Fibroblast of skin of right quadriceps (primary cell): ENCODE measurements at places on chromosomes 1 and 21.

- no peak for DNase-seq
These were observed 899 bp downstream of the OPRD1 start for GRCh38 chr1:28812669-28813468.

DNA sequence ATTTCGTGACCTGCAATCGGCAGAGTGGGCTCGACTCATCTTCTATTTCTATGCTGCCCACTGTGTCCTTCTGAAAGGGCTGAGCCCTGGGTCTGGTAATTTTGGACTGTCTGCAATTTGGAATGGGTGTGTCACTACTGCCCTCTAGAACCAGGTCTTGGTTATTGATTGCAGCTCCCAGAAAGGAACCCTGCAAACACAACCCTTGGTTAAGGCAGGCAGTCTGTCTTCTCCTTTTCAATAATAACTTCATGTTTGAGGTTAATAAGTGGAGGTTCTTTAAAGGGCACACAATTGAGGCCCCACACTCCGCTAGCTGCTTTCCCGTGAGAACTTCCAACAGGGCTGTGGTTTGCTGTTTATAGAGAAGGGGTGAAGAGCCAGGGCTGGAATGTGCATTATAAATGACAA lies 79.9 kb upstream of the LYST start:
- peak; percentile 65 for DNase-seq

DNA sequence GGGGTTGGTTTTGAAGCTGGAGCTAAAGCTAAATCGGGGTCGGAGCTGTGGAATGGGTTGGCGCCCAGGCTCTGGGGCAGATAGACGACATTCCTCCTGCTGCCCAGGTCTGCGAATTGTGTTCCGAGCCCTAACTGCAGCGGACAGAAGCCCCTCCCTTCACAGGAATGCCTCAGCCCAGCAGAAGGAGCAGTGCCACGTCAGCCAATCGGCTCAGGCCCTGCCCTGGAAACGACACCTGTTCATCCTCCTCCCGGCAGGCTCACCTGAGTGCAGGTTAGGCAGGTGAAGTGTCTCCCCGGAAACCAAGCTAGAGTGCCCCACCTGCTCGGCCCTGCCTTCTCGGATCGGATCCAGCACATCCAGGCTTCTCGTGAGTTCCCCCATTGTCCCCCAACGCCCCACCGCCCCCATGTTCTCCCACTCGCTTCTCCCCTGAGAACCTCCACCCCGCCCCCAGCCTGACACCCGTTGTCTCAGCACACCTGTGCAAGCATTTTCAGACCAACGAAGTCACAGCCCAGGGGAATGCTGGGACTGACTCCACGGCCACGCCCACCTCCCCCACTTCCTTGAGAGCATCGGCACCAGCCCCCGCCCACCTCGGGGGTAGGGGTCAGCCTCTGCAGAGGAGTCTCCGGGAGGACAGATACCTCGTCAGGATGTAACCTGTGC lies 775 bp downstream of the TMEM125 start:
- no peak for DNase-seq

GRCh38 chr21:38303300-38303699 lies 46.5 kb downstream of the KCNJ15 start:
- DNase-seq = peak; percentile 95

GRCh38 chr1:11528611-11529261 lies 49.8 kb downstream of the DISP3 start:
- no peak for DNase-seq

- no peak for DNase-seq
These were observed 207.5 kb upstream of the SAMSN1 start for GRCh38 chr21:14753466-14754258.

DNA sequence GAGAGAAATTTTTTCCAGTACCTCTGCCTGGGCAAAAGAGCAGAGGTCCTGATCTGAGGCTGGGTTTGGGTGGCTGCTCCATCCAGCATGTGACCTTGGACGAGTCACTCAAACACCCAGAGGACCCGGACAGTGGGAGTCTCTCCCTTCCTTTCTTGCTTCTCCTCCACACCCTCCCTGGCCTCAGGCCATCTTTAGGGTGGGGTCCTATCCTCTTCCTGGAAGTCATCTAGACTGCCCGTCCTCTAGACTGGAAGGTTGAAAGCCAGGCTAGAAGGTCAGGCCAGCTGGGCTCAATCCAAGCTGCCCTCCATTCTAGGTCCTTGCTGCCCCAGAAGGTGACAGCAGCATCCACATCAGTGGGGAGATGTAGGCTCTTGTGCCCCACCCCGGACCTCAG lies 599.5 kb downstream of the MATN1 start:
- no peak for DNase-seq

DNA sequence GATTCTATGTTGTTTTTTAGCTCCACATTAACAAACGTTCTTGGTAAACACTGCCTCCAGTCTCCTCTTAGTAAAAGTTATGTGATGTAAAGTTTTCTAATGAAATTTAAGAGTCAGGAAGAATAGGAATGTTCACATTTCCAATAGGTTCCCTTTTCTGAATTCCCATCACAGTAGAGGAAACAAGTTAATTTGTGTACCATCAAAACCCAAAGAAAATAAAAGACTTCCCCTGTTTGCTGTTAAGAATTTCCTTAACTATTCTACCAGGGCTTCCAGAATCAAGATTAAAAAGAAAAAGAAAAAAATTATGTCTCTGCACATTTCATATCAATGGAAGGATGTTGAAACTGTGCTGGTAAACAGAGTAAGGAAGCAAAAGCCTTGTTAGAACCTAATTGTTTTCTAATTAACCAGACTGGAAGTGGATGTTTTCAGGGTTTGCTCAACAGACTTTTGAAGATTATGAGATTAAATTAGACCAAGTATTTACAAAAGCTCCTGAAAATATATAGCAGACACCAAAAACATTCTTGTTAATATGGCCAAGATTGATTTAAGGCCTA lies 43.4 kb upstream of the PALMD start:
- DNase-seq = no peak

- DNase-seq = no peak
These were observed 40.8 kb downstream of the WNT2B start for GRCh38 chr1:112549590-112549989.

- DNase-seq = no peak
These were observed 70.2 kb upstream of the OLIG2 start for GRCh38 chr21:32955311-32956060.

- DNase-seq = peak; percentile 61
These were observed at the start of gene SELENBP1 for GRCh38 chr1:151372058-151372934. SELENBP1 (minus strand) TSS chr1:151372705; CDS start chr1:151372641, 64 bp downstream.

- no peak for DNase-seq
These were observed 13.9 kb downstream of the AKR7A3 start for GRCh38 chr1:19274636-19275035.

DNA sequence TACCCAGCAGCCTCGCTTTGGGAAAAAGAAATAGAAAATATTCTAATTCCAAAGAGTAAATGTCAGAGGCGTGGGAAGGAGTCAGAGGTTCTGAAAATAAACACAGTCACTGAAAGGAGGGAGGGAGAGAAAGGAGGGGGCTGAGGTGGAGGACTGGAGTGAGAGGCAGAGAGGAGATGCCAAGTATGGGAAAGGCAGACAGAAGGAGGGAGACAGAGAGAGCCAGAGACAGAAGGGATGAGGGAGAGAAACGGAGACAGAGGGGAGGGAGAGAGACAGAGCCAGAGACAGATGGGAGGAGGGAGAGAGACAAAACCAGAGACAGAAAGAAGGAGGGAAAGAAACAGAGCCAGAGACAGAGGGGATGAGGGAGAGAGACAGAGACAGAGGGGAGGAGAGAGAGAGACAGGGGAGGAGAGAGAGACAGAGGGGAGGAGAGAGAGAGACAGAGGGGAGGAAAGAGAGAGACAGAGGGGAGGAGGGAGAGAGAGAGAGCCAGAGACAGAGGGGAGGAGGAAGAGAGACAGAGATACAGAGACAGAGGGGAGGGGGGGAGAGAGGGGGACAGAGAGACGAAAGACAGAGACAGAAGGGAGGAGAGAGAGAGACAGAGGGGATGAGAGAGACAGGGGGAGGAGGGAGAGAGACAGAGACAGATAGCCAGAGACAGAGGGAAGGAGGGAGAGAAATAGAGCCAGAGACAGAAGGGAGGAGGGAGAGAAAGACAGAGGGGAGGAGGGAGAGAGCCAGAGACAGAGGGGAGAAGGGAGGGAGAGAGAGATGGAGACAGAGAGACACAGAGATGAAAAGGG lies 525.5 kb downstream of the MATN1 start:
- no peak for DNase-seq

DNA sequence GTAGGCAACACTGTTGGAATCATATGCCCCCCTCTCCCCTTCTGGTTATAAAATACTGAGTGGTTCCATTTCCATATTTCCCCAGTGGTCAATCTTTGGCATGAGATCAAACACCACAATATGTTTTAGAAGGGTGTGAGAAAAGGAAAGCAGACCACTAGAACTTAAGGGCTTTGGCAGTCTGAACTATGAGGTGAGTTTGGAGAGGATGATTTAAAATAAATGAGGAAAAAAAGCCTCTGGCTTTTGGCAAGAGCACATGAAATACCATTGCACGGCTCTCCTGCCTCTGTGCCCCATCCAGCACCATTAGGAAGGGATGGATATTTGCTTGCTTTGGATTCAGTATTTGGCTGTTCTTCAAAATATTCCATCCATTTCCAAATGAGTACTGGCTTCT lies 339.5 kb upstream of the C1orf87 start:
- DNase-seq = no peak

DNA sequence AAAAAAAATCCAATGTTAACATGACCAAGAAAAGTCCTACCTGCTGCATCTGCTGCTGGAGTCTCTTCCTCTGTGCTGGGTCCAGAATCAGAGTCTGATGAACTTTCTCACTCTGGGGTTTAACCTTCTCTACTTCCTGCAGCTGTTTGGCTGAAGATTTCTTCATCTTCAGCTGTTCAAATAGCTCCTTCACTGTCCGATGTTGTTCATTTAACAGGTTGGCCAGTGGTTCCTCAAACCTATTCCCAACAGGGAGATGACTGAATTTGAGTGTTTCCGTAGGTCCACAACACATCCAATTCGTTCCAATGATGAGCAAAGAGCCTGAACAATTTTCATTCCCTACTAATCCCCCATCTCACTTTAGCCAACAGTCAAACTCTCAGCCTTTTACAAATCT lies 79.4 kb downstream of the GON4L start:
- no peak for DNase-seq

GRCh38 chr21:33157303-33157702 lies 72.4 kb upstream of the IFNAR2 start:
- DNase-seq = no peak

GRCh38 chr1:2799811-2800663 lies 1.5 kb downstream of the TTC34 start:
- no peak for DNase-seq

GRCh38 chr1:117067533-117068370 lies 7.6 kb downstream of the TTF2 start:
- DNase-seq = peak; percentile 50

GRCh38 chr1:223674119-223674890 lies 8.8 kb upstream of the CAPN8 start:
- DNase-seq = no peak

- DNase-seq = no peak
These were observed 452.9 kb upstream of the PRMT6 start for GRCh38 chr1:106603616-106604015.

DNA sequence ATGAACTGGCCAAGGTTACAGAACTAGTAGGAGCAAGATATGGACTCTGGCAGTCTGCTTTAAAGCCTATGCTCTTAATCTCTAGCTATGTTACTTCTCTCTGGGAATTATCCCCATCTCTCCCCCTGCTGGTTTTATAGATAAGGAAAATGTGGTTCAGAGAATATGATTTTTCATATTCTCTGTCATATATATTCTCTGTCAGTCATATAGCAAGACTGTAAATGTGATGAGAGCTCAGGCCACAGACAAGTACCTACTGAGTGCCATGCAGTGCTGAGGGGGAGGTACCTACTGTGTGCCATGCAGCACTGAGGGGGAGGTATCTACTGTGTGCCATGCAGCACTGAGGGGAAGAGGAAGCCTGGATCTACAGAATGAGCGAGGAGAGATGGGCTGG lies 220.3 kb upstream of the FGGY start:
- DNase-seq = no peak

- no peak for DNase-seq
These were observed 10.5 kb downstream of the C1orf167 start for GRCh38 chr1:11772458-11772857.

DNA sequence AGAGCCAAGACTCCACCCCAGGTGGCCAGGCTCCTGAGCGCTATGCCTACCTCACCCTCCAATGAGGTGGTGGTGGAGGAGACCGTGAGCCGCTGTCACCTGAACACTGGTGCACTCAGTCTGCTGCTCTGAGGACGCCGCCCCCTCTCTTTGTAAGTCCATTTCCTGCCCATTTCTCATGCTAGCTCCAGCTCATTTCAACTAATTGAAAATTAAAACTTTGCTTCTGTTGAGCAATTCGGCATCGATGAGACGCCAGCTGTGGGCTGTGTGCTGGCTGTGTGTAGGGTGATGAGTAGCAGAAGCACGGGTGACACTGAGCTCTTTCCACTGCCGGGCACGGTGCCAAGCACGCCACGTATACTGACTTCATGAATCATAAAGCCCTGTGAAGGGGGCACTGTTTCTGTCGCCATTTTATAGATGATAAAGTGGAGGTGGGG lies 11.2 kb downstream of the TNFRSF1B start:
- DNase-seq = peak; percentile 85

GRCh38 chr1:35748326-35748725 lies 21.5 kb downstream of the CLSPN start:
- DNase-seq = no peak

DNA sequence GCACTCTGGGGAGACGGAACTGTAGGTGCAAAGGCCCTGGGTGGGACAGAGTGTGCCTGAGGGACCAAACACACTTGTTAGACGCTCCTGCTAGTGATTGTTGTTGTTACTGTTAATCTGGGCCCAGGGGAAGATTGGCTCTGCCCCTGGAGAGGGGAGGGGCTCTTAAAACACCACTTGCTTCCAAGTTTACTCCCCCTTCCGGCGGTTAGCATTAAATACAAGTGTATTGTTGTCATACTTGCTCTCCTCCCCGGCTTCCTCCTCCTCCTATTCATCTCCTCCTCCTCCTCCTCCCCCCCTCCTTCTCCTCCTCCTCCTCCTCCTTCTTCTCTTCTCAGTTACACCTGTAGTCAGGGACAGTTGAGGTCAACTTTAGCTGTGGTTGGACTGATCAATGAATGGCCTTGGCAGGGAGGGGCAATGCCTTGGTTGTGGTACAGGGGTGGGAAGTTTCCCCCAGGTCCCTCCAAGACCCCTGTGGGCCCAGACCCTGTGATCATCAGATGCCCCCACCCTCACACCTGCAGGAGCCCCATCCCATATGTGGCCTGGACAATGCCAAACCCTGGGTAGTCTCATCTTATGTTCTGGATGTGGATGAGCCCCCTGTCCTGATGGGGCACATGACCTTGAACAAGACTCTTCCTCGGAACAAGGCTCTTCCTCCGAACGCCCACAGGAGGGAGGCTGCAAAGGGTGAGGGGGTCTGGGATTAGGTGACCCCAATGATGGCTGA lies 217.3 kb downstream of the PTPRU start:
- peak; percentile 54 for DNase-seq

- no peak for DNase-seq
These were observed 68.6 kb upstream of the PALMD start for GRCh38 chr1:99577313-99577712.

GRCh38 chr1:3112526-3112925 lies 43.5 kb downstream of the PRDM16 start:
- DNase-seq = no peak

- DNase-seq = no peak
These were observed 157.9 kb downstream of the PEX14 start for GRCh38 chr1:10632691-10633090.
